ENCODE measurements at places on chromosomes 6 and 20.
A peak's percentile ranks its signal among the peaks of the same experiment; 100 is the strongest.

GRCh38 chr20:51340451-51340840 lies 202.1 kb downstream of the NFATC2 start:
- no peak for DNase-seq

DNA sequence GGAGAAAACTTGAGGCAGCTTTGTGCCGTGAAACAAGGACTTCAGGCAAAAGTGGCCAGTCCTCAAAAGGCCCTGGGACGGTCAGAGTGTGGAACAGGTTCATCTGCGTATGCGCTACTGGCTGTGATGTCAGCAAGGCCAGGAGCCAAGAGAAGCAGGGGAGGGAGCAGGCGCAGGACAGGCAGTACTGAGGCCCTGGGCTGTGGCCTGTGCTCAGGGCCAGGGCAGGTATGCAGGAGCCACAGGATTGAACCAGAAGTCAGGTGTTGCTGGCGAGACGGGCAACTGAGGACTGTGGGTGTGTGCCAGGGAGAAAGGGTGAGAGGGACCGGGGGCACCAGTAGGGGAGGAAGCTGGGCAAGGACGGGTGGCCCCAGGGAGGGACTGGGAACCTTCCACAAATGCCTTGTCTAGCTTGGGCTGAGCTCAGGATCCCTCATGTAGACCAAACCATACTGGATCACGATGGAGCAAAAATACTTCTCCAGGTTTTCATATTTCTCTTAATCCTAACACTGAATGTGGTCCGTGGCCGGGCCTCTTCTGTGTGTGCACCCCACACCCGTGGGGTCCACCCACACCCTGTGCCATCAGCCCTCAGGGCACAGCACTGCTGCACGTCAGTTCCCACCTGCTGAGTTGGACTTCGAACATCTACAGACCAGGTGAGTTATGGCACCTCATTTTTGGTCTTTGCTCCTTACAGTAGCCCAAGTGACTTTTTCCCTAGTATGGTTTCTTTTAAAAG lies 46.9 kb downstream of the GINS1 start:
- no peak for DNase-seq

DNA sequence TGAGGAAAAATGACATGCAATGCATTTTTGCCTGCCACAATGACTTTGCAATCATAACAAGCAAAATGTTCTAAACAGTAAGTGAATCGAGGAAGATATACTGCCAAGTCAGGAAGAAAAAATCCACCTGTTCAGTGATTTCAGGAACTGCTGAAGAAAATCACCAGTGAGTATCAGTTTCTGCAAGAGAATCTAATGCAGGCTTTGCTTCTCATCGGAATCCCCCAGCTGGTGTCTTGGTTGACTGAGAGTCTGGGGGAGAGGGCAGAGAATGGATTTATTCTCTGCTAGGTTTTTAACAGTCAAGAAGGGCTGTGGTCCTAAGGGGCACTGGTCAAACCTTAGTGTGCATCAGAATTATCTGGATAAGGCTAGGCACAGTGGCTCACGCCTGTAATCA lies 363.4 kb downstream of the CDH26 start:
- DNase-seq, result no peak

DNA sequence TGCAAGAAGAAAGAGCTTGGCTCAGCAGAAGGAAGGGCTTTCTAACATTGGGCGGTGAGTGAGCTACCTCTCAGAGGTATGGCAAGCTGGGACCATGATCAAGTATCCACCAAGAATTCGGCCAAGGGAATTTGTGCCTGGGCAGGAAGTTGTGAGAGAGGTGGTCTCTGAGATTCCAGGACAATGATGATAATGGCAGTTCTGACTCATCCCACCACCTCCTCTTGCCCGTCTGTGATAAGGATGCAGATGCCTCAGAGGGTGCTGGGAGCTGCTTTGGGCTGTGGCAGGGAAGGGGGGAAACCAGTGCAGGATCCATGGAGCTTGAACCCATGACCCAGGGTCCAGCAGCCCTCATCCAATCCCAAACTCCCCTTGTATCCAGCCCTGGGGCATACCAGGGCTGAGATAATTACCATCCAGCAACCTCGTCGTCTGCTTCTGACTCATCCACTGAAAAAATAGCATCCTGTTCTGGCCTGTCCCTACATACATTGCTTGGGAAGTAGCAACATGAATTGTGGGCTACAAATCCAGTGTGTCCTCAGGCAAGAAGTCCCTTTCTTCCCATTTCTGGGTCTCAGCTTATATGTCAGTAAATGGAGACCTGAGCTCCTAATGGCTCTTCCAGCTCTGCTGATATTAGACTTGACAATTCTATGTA lies 5.9 kb downstream of the TGM6 start:
- no peak for DNase-seq

DNA sequence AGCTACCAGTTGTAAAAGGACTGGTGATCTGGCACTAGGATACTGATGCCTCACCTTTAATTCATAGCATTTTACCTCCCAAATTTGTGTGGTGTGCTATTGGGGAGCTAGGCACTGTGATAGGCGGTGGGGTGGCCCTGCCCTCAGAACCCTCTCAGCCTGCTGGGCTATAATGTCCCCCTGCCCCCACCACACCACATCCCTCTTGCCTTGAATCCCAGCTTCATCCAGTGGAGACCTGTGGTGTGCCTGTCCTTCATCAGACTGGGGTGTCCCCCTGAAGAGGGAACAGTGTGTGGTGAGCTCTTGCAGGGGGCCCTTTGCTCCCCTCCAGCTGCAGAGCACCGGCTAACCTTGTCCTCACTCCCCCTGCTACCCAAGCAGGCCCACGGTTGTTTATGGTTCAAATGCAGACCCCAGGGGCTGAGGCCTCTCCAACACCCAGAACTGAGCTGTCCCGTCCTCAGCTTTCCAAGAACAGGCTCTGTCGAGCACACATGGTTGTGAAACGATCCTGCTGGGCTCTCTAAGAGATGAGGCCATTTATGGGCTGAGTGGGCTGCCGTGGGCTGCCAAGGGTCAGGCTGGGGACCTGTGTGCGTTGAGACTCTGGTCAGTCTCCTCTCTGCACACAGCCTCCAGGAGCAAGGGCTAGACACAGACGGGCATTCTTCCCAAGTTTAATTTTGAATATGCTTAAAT lies 26.9 kb upstream of the VEGFA start:
- no peak for DNase-seq

GRCh38 chr6:106258726-106259125 lies 66.8 kb downstream of the ATG5 start:
- no peak for DNase-seq

GRCh38 chr6:54291146-54291545 lies 17.1 kb upstream of the TINAG start:
- DNase-seq, result no peak

DNA sequence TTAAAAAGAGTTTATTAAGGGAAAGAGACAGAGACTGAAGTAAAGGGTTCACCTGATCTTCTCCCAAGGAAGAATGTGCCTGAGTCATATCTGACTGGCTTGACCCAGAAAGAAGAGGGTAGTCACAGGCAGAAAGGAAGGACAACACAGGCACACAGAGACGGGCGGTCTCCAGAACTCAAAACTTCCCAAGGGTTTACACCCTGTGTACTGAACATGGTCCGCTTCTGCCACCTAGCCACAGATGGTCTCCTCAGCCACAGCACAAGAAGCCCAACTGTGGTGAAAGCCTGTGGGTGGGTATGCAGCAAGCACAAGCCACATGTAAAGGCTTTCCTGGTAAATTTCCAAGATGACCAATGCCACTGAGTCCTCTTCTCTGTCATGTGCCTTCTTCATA lies 17.2 kb downstream of the UNC5CL start:
- peak; percentile 46 for DNase-seq

DNA sequence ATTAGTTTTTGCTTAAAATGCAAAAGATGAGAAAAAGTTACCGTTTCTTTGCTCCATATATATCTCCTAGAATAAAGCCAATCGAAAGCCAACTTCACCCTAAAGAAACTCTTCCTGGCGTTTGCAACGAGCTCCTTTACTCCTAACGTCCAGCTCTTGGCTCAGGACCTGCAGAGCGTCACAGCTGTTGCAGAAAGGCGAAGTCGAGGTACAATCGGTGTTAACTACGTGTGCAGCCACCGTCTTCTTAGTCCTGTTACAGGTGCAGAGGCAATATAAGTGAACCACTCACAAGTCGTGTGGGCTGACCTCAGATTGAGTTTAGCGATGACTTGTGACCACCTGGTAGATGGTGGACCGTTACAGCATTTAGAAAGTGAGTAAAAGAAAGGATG lies 113.1 kb downstream of the TRIM27 start:
- DNase-seq, result no peak

DNA sequence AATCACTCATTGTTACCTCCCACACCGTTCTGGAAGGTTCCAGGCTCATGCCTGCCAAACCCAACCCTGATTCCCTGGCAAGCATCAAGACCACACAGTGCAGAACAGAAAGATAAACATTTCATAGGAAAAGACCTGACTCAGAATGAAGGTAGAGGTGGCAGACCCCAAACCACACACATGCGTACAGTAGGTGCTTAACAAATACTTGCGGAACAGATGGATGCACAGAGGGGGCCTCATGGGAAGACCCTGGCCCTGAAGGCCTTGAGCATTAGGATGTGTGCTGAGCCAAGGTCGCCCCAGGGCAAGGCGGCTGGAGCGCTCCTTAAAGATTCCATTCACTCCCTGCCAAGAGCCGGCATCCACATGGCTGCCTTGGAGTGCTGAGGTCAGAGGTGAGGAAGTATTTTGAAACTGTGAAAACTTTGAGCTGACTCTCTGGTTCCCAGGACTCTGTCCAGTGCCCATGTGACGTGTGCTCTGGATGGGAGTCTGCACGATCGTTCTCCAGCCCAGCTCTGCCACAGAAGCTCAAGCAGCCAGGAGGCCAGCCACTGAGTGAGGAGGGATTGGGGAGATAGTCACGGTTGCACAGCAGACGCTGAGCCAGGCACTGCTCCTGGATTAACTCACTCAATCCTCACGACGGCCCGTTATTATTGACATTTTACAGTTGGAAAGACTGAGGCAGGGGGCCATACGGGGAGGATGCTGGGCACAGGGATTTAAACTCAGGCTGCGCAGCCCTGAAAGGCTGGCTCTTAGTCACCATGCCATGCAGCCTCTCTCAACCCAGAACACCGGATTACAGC lies 65.5 kb upstream of the AFDN start:
- no peak for DNase-seq

DNA sequence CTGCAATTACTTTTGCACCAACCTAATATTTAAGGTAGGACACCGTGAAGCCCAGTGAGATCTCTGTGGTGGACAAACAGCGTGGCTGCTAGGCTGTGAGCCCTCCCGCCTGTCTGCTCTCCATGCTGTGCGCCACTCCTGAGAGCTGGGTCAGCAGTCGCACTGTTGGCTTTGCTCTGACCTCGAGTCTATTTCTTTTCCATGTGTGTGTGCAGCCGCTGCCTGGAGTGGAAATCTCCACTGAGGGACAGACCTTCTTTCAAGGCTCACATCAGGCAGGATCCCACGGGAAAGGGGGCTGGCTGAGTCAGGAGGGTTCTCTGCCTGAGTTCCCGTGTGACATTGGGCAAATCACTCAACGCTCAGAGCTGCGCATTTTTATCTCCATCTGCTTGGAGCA lies 27.1 kb downstream of the RIPOR3 start:
- DNase-seq, result no peak

GRCh38 chr6:83038246-83038645 lies 27.4 kb downstream of the UBE3D start:
- DNase-seq, result no peak

DNA sequence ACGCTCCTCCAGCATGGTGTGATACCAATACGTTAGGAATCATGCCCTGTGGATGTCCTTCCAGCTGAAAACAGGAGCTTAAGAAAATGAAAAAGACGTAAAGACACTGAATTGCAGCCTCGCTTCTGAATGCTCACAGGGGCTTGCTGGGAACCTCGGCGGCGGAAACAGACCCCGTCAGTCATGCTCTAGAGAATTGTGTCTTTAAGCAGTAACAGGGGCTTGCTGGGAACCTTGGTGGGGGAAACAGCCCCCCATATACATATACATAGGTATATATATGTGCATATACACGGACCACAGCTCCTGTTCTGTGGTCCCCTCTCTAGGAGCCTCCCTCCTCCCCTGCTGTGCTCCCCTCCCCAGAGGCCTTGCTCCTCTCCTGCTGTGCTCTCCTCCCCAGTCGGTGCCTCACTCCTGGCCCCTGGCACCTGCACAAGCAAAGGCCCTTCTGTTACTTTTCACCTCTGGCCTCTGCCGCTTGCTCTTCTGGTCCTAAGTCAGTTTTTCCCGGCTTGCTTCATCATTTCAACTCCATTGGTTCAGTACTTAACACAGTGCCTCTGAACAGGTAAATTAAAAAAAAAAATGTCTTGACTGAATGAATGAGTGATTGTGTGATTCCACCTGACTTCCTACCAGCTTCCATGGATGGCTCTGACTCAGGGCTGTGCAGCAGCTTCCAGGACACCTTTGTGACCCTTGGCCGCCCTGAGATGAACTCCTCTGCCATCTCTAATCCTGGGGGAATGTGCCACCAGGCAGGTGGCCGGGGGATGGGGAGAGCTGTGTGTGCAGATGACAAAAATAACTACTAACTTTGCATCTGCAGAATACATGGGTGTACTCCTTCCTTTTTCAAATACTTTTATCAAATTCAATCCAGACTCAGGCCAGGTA lies 246.1 kb downstream of the SMOC2 start:
- DNase-seq, result peak; percentile 53

GRCh38 chr20:19414600-19414999 lies 202.2 kb downstream of the SLC24A3 start:
- no peak for DNase-seq

DNA sequence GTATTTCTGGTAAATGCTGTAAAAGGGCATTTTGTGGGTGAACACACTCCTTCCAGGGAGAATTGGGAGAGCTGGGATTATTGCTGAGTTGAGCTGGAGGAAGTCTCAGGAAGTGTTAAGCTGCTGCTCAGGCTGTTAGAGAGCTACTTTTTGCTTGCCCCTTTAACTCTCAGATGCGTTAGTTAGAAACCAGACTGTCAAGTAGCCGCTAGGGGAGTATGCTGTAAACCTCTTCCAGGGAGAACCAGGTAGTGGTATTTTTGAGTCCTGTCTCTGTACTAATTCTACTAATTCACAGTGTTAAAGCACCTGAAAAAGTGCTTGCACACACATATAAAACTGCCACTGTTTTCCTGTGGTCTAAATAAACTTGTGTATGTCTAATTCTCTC lies 6.6 kb upstream of the GFRAL start:
- DNase-seq, result no peak

GRCh38 chr6:4377603-4378002 lies 242.2 kb upstream of the ECI2 start:
- no peak for DNase-seq

DNA sequence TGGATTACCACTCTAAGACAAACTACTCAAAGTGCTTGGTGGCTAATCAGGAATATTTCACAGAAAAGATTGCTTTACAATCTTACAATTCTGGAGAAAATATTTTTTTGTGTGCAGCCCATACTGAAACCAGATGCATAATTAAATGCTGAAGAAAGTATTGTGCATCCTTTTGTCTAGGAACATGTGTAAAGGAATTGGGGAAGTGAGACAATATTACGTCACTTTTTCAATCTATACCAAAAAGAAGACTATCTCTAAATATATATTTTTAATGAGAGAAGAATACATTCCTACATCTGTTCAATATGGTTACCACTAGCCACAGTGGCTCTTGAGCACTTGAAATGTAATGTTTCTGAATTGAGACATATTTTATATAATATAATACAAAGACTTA lies 992.5 kb upstream of the ADGRB3 start:
- DNase-seq, result no peak

GRCh38 chr6:125598422-125598821 lies 151.0 kb upstream of the HEY2 start:
- DNase-seq, result no peak

- DNase-seq, result no peak
Measured at GRCh38 chr20:15854911-15855310, 718.3 kb downstream of the KIF16B start.
